ENCODE measurements at places on chromosomes 12 and 14.

GRCh38 chr12:57093415-57094207 is 4.7 kb downstream of the NAB2 start:
- ATAC-seq, result peak; percentile 44

DNA sequence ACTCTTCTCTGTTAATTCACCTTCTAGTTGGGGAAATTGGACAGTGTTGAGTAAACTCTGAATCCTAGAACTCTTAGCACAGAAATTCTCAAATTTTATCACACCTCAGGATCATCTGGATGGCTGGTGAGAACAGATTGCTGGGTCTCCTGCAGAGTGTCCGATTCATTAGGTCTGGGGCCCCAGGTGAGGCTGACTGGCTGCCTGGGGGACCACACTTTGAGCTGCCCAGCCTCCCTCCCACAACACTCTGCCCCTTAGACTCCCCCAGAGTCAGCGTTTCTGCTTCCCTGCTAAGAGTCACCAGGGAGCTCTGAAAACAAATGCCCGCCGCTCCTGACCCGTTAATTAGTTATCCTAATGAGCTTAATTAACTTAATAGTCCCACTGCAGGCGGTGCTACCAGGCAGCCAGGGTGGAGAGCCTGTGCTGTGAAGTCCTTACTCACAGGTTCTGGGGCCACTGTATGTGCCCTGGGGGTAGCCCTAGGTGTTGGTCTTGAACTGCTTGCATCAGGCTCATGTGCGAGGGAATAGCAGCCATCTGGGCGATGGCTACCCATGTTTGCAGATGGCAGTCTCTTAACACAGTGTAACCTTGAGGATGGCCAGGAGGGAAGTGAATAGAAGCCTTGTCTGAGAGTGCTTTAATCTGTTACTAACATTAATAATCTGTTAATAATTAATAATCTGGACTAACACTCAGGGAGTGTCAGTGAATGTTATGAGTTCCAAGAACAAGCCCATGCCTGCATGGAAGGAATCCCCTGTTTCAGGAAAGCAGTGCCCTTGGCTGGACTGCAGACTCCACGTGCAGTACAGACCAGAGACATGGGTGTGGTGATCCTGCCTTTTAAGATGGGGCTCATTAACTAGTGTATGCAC is 35.6 kb downstream of the AACS start:
- no peak for ATAC-seq

DNA sequence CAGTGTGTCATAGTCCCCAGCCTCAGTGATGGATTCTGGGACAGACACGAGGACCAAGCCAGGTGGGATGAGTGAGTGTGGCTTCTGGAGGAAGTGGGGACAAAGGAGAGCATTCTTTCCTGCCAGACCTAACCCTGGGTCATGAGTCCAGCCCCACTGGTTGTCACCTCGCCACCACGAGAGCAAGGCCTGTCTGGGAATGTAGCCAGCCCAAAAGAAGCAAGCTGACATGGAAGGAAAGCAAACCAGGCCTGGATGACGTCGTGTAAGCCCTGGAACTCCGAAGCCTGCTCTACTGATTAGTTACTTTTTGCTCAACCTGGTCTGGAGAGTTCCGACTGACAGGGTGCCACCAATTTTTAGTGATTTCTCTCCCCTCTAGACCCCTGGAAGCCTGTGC is 105.9 kb downstream of the SINHCAF start:
- ATAC-seq, result no peak

DNA sequence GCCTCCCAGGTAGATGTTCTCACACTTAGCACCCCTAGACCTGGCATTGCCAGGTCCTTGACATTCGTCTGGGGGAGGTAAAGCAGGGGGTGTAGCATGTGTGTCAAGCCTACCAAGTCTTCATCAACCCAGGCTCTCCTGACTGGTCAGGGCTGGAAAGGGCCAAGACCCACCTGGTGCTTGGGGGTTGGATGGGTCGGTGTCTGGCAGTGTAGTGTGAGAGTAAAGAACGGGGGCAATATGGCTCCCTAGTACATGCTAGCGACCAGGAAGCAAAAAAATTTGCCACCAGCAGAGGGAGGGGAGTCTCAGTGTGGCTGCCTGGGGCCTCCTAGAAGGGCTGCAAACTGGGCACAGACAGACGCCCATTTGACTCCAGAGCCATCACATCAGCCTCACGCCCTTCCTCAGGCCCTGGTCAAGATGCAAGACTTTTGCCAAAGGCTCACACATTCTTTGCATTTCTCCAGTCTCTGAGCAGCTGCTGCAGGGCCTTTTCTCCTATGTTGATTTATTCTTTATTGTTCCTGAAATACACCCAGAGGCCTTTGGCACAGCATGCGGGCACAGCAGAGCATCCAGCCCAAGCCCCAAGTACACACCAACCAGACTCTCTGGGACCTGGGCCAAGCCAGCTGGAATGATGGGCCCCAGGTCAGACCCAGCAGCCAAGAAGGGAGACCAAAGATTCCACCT is 38.3 kb upstream of the PNMA1 start:
- no peak for ATAC-seq

DNA sequence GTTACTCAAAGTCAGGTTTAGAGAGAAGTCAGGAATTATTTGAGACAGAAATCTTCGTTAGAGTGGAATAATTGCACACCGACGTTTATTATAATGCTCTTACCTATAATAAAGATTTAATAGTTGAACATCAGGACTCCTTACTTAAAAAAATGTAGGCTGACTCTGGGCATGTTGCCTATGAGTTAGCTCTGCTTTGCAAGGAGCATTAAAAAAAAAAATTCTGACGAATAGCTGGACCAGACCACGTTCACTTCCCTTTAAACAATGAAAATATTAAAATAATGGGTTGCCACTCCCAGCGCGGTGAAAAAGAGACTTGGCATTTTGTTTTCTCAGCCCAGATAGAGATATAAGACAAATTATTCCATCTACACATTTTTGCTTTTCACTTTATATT is 574 bp upstream of the FANCM start:
- no peak for ATAC-seq

GRCh38 chr12:49368240-49368600 is 958 bp downstream of the SPATS2 start:
- no peak for ATAC-seq

GRCh38 chr12:116861320-116861719 is 19.9 kb downstream of the HRK start:
- ATAC-seq, result peak; percentile 44

GRCh38 chr14:72369106-72369505 is 436.9 kb downstream of the RGS6 start:
- no peak for ATAC-seq

DNA sequence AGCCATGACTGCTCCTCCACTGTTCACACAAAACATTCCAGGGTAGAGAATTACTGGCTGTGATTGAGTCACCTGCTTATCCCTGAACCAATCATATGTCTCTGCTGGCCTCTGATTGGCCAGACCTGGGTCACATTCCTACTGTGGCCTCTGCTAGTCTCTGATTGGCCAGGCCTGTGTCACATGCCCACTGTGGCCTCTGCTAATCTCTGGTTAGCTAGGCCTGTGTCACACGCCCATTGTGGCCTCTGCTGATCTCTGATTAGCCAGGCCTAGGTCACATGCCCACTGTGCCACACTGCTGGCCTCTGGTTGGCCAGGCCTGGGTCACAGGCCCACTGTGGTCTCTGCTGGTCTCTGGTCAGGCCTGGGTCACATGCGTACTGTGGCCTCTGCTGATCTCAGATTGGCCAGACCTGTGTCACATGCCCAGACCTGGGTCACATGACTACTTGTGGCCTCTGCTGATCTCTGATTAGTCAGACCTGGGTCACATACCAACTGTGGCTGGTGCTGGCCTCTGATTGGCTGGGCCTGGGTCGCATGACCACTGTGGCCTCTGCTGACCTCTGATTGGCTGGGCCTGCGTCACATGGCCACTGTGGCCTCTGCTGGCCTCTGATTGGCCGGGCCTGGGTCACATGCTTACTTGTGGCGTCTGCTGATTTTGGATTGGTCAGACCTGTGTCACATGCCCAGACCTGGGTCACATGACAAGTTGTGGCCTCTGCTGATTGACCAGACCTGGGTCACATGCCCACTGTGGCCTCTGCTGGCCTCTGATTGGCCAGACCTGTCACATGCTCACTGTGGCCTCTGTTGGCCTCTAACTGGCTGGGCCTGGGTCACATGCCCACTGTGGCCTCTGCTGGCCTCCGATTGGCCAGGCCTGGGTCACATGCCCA is 251.6 kb downstream of the SLC15A4 start:
- ATAC-seq, result peak; percentile 20

DNA sequence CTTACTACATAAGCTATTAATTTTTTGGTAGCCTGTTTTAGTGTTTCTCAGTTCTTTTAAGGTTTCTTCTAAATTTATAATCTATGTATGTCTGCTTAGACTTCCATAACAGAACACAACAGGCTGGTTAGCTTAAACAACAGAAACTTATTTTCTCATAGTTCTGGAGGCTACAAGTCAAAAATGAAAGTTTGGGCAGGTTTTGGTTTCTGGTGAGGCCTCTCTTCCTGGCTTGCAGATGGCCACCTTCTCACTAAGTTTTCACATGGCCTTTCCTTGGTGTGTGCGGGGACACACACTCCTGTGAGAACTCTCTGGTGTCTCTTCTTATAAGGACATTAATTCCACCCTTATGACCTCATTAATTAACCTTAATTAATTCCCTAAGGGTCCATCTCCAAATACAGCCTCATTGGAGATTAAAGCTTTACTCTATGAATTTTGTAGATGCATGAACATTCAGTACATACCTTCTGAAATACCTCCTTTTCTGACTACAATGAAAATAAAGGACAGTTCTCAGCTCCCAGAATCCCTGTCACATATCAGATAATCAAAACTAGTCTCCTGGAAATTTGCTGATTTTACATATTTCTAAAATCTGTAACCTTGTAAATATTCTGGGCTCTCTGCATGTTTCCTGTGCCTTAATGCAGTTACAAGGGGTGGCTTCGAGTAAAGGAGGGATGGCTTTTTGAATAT is 23.2 kb upstream of the BMAL2 start:
- ATAC-seq, result no peak

DNA sequence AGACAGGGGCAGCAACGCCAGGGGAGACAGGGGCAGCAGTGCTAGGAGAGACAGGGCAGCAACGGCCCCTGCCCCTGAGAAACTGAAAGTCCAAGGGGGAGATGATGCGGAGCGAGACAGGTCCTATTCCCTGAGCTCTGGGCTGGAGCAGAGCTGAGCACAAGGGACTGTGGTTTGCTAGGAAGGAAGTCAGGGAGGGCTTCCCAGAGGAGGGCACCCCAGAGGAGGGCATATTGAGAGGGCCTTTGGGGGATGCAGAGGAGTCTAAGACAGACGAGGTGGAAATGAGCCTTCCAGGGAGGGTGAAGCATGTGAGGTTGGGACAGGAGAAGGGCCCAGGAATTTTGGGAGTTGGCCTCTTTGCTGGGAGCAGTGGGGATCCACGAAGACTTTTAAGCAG is 52.1 kb upstream of the BEGAIN start:
- ATAC-seq, result no peak

DNA sequence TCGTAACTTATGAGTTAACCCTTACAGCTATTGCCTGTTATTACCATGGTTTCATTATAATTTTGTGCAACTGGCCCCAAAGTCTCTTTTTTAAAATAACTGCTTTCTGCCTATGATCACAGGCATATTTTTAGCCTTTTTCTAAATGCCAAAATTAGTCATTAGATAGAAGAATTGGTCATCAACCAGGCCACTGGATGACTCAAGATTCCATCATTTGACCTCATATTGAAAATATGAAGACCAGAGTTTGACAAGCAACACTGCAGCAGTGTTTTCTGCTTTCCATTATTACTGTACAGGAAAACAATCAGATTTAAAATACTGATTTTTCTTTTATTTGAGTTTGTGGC is 54.7 kb upstream of the OTOGL start:
- peak; percentile 62 for ATAC-seq

GRCh38 chr12:51850965-51851299 is 2.4 kb upstream of the FIGNL2 start:
- ATAC-seq, result no peak

DNA sequence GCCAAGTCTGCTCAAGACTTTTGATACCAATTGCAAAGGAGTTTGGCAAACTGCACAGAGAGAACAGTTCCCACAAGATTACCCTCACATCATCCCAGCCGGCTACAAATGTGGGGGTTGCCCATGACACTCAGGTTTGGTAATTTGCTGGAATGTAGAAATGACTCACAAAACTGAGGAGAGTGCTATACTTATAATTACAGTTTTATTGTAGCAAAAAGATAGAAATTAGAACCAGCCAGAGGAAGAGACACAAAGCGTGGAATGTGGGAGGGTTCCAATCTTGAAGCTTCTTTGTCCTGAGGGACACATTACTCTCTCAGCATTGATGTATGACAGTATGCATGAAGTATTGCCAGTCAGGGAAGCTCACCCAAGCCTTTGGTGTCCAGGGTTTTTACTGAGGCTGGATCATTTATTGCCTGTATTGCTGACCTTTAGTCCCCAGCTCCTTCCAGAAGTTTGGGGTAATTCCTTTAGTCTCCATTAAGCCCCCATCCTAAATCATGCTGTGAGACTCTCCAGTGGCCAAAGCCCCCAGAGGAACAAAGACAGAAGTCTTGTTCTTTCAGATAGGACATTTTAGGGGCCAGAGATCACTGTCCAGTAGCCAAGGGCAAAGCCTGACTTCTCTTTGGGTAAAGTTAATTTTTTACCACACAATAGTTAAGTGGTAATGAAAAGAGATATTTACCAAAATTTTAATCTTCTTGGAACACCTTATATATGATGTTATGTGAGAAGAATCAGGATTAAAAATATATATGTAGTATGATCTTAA is 9.9 kb downstream of the TBK1 start:
- peak; percentile 15 for ATAC-seq

GRCh38 chr14:104781271-104782077 is 14.1 kb downstream of the AKT1 start:
- ATAC-seq, result no peak

DNA sequence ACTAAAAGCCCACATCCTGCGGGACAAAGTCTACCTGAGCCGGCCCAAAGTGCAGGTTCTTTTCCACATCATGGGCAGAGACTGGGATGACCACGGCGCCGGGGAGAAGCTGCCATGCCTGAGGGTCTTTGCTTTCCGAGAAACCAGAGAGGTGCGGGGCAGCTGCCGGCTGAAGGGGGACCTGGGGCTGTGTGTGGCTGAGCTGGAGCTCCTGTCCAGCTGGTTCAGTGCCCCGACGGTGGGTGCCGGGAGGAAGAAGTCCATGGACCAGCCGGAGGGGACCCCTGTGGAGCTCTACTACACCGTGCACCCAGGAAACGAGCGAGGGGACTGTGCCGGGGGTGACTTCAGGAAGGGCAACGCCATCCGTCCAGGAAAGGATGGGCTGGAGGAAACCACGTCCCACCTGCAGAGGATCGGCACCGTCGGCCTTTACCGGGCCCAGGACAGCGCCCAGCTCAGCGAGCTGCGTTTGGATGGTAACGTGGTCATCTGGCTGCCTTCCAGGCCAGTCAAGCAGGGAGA is 148.1 kb downstream of the TMEM132C start:
- ATAC-seq, result no peak

- ATAC-seq, result no peak
Observed at GRCh38 chr14:57013987-57014386, 203.7 kb upstream of the OTX2 start.

DNA sequence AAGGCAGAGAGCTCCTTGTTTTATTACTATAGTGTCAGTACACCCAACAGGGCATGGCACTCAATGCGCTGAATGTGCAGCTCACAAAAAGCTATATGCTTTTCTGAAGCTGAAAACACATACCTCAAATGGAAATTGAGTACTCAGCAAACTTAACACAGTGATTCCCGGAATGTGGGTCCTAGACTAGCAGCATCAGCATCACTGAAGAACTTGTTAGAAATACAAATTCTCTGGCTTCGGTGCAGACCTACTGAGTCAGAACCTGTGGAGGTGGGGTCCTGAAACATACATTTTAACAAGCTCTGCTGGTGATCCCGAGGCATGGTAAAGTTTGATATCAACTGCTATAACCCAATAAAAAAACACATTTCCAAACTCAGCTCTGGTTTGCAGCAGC is 14.9 kb downstream of the RERG start:
- no peak for ATAC-seq
